Activated B cell treated with CpG ODN at 0.5 μM for 24 hours (primary cell): ENCODE measurements at places on chromosomes 7 and 10.
A peak's percentile ranks its signal among the peaks of the same experiment; 100 is the strongest.

DNA sequence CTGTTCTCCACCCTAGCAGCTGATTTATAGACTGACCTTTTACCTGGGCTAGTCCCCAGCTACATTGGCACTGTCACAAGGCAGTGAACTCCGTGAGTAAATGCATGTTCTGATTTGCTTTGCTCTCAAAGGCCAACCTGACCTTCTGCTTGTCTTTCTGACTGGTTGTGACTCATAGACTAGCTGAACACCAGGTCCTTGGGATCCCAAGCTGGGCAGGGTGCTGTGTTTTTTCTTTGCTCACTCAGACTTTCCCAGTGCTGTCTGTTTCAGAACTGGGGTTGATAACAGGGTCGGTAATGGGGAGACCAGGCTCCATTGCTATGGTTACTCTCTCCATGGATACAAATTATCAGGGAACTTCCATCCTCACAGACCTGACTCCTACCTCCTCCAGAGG lies 35.0 kb downstream of the EVX1 start:
- DNase-seq = no peak

GRCh38 chr10:86652361-86653202 lies 1.8 kb upstream of the OPN4 start:
- DNase-seq = peak; percentile 9

GRCh38 chr7:50699143-50699542 lies 83.6 kb downstream of the GRB10 start:
- DNase-seq = no peak

DNA sequence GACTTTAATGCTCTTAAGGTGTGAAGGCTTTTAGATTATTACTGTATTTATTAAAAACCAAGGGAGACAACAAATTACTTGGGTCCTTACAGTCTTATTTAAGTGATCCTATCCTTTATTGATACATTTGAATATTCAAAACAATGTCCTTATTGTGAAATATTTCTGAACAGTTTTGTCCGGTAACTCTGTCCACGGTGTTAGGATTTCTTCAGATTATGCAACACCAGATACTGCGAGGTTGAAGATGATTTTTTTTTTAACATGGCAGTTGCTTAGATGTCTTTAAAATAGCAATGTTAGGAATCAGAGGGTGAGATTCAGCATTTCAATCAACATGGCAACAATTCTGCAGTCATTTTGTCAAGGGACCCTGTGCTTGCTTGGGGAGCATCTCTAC lies 176.5 kb downstream of the CSTF2T start:
- no peak for DNase-seq

GRCh38 chr10:78605800-78606350 lies 462.9 kb upstream of the ZMIZ1 start:
- DNase-seq = no peak

DNA sequence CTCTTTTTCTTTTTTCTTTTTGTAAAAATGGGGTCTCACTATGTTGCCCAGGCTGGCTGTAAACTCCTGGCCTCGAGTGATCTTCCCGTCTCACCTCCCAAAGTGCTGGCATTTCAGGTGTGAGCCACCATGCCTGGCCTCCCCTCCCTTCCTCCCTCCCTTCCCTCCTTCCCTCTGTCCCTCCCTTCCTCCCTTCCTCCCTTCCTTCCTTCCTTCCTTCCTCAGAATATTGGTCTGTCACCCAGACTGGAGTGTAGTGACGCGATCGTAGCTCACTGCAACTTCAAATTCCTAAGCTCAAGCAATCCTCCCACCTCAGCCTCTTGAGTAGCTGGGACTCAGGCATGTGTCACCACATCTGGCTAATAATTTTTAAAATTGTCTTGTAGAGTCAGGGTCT lies 8.4 kb downstream of the AGAP3 start:
- DNase-seq = no peak

- DNase-seq = no peak
These were observed 1175.2 kb downstream of the NXPH1 start for GRCh38 chr7:9608560-9608959.

DNA sequence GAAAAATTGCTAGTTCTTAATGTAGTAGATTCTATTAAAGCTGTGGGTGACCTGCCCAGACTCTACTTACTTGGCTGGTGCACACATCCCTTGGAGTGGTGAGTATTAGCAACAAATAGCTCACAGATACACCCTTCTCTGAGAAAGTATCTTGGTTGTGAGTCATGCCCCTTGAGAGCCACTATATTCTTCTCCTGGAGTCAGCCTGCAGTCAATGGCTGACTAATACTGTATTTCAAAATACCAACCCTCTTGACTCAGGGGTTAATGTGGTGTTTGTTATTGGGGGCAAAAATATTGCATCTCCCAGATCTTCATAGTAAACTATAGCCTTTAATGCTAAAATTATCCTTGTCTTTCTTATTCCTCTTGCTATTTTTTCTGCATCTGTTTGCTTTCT lies 354.9 kb downstream of the BMPER start:
- DNase-seq = no peak

GRCh38 chr7:37290731-37291130 lies 157.9 kb downstream of the ELMO1 start:
- DNase-seq = no peak

DNA sequence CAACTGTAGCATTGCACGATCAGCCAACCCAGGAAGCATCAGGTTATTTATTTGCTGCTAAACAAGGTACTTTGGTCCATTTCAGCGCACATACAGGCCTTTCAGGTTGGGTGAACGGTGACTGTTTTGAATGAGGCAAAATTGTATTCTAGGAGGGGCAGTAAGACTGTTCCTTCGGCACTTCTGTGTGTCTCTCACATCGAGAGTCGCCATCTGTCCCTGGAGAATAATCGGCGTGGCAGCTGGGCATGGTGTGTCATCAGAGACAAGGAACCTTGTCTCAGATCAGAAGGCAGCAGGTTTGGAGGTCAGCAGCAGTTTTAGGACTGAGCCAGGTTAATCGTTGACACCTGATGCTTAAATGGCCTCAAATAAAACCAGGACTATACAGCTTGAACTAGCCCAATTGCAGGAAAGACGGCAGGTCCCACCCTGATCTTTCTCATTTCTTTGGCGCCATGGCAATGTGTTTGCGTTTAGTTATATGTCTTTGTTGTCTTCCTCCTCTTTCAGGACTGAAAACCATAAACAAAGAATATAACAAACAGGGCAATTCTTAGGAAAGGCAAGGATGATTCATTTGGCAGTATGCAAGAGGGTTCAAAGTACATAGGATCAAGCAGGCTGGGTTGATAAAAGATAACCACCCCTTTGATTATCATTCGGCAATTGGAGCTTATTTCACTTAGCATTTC lies 92.0 kb upstream of the PRR15 start:
- no peak for DNase-seq

DNA sequence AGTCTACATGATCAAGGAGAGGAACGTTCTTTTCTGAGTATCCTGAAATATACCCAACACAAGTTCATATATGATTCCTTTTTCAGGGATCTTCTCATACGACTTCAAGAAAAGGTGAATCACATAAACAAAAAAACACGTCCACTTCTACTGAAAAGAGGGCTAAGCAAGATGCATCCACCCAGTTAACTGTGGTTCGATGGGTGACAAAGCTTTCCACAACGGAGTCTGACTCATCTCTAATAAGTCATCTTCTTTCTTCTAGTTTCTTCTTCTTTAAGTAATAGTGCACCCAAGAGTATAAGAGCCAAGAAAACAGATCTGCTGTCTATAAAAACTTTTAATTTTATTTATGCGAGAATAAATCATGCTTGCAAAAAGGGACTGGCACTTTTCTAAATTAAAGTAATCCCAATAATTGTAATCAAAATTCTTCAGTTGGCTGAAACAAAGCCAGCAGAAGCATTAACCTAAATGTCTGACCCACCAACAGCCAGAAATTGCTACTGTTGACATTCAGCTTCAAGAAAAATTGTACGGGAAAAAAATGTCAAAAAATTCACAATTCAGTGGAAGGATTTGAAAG lies 146.9 kb upstream of the ANK3 start:
- DNase-seq = no peak

GRCh38 chr7:76506081-76506440 lies 4.3 kb upstream of the UPK3B start:
- DNase-seq = no peak

GRCh38 chr10:127945948-127946711 lies 39.2 kb downstream of the PTPRE start:
- DNase-seq = no peak

DNA sequence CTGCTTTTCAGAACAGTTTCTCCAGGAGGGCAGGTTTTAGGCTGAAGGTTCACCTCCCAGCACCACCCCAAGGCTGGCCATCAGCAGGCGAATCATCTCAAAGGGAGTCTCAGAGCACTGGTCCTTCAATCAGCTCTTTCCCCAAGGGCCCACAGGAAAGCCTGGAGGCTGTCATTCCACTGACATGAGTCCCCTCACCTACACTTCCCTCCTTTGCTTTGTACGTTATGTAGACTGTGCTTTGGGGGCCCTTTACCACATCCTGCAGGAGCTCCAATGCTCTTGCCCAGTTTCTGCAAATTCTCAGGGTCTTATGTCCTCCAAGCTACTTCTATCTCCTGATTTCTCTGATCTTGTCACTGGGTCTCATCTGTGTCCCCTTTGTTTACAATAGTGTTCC lies 15.4 kb downstream of the WDFY4 start:
- DNase-seq = no peak

DNA sequence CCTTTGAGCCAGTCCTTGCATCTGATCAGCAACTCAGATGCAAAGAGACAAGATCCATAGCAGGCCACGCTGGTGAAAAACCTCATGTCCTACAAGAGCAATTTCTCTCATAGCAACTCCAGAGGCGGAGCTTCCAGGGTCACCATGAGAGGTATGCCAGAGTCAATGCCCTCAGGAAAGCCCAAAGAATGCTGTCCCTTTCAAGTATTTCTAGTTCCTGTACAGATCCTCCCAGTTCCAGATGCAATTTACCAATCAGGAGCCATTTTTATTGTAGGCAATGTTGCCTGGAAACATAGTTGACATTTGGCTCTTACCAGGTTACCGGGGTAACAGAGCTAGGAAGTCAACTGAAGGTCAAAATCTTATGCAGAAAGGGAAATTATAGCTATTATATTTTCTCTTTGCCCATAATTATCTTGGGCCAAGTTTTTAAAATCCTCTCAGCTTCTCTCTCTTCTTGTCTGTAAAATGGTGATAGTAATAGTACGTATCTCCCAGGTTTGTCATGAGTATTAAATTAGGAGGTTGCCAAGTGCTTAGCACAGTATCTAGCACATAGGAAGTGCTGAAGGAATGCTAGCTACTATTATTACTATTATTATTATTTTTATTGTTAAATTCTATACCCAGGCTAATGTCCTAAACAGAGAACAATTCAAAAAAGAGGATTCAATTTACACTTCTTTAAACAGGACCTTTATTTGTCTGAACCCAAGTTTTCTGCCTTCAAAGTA lies 46.3 kb upstream of the TM9SF3 start:
- no peak for DNase-seq

GRCh38 chr10:89520706-89521105 lies 14.7 kb downstream of the SLC16A12 start:
- DNase-seq = no peak

DNA sequence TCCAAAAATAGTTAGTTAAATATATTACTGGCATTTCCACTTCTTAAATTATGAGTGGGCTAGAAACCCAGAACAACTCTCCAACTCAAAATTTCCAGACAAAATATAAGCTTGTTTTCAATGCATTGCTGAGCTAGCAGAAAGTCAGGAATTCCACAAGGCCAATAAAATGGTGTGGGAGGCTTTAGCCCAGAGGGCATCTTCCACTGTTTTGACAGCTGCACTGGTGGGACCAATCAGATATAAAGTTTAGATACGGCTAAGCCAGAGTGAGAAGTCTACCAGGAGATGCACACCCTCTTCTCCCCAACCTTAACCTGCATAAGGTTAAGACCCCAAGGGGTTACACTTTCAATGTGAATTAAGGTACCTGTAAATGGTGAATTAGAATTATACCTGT lies 76.6 kb downstream of the AMPH start:
- no peak for DNase-seq

DNA sequence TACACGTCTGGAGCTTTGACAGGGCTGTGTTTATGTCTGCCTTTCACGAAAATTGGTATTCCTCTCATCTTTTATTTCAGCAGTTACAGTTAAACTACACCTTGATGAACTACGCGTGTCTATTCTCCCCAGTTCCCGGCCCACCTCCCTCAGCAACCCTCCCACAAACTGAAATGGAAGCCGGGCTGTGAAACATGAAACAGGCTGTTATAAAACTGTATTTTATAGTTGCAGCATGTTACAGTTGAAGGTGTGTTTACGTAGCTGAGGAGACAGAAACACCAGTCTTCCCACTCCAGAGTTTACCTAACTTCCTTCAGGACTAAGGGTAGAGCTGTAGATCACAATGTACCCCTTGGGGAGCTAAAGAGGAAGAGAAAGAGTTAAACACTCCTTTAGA lies 228.3 kb upstream of the ZNF32 start:
- no peak for DNase-seq

GRCh38 chr7:139943401-139943800 lies 114.3 kb downstream of the TBXAS1 start:
- no peak for DNase-seq

DNA sequence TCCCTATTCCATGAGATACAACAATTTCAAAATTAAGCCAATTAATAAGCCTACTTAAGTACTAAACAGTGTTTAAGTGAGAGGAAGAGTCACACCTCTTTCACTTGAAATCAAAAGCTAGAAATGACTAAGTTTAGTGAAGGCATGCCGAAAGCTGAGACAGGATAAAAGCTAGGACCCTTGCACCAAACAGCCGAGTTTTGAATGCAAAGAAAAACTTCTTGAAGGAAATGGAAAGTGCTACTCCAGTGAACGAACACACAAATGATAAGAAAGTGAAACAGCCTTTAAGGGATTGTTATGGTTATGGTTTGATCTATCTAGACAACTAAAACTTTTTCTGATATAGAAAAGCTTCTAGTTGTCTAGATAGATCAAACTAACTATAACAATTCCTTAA lies 135.4 kb upstream of the KMT2E start:
- no peak for DNase-seq

DNA sequence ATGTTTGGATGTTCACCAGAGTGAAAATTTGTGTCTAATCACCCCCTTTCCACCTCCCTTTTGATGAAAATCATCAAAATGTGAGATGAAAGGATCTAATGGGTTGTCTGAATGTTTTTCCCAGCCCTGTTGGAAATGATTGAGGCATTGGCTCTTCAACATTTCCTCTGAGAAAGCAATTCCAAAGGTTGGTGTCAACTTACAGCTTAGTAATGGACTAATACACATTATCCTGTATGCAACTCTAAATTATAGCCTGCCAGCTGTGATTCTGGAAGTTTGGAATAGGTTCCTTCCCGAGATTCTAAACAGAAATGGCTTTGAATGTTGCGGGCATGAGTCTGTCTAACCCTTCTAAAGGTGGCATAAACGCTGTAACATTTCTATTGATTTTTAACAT lies 152.9 kb downstream of the DYNC1I1 start:
- DNase-seq = no peak

DNA sequence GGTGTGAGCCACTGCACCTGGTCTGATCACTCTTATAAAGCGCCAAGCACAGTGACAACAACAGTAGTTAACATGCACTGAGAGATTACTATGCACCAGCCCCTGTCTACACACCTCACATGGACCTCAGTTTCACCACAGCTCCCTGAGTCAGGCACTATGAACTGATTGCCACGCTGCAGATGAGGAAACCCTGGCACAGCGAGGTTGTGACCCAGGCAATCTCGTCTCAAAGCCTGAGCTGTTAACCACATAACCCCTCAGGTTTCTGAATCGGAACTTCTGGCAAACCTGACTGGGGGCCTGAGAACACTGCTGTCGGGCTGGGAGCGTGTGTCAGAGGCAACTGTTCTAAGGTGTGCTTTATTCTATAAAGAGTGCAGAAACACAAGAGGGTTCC lies 150.8 kb downstream of the RNF216 start:
- no peak for DNase-seq

- DNase-seq = no peak
These were observed 61.8 kb upstream of the NMT2 start for GRCh38 chr10:15230257-15230656.
